ENCODE measurements at places on chromosomes 11 and 22.

GRCh38 chr22:41470886-41471285, 2.0 kb downstream of the ACO2 start:
- no peak for DNase-seq

GRCh38 chr22:35604621-35605368, 12.3 kb downstream of the MB start:
- no peak for DNase-seq

GRCh38 chr11:121467965-121468364, 15.2 kb upstream of the SORL1-AS1 start:
- no peak for DNase-seq

- DNase-seq, result no peak
Measured at GRCh38 chr11:14107050-14107430, 144.5 kb downstream of the SPON1 start.

- no peak for DNase-seq
Measured at GRCh38 chr11:132030896-132031295, 660.5 kb downstream of the NTM start.

DNA sequence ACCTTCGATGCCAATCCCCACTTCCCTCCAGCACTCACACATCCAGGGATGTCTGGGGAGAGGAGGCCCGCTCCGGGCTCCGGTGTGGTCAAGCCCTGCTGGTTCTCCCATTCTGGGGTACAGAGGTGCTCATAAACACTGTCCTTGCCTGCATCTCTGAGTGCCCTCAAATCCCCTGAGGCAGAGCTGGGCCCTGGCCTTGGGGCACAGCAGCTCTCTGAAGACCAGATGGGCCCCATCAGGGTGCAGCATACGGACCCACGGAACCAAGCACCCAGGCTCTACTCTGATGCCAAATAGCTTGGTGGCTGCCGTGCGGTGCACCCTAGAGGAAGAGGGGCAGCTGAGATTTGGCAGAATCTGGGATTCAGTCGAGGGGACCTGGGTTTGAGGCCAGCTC, 35.7 kb upstream of the NNMT start:
- DNase-seq, result no peak

GRCh38 chr11:80118073-80118472, 677.2 kb upstream of the TENM4 start:
- no peak for DNase-seq

GRCh38 chr11:65404638-65405339, 17.8 kb upstream of the NEAT1 start:
- no peak for DNase-seq

Measured in GOT3 (cell line).